DND-41 (cell line): ENCODE measurements at places on chromosomes 16 and 17.

DNA sequence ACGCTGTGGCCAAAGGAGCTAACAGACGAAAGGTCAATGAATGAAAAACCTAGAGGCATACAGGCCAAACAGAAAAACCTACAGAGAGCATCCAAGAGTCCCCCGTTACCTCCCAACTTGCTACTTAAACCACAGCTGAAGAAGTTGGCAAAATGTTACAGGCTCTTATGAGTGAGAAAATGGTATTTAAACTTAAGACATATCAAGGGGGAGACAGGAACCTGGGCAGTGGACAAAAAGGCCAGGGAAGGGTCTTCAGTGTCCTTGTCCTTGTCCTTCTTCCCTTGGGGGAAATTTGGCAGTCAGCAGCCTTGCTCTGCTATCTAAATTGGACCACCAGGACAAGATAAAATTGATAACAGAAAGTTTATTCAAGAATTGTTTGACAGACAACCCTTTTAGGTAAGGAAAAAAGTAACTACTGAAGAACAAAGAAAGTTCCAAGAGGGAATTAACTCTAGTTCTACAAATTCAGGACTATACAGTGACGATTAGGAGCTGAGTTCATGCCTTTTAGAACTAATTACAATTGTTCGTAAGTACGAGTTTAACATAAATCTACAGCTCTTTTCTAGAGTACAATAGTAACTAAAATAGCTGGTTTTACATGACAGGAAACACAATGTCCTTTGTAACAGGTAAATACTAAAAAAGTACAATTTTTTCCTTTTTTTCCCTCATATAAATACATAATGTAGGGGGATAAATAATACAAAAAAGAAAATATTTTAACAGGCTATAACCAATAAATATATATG is 3.8 kb upstream of the HOXB2 start:
- DNase-seq: no peak

DNA sequence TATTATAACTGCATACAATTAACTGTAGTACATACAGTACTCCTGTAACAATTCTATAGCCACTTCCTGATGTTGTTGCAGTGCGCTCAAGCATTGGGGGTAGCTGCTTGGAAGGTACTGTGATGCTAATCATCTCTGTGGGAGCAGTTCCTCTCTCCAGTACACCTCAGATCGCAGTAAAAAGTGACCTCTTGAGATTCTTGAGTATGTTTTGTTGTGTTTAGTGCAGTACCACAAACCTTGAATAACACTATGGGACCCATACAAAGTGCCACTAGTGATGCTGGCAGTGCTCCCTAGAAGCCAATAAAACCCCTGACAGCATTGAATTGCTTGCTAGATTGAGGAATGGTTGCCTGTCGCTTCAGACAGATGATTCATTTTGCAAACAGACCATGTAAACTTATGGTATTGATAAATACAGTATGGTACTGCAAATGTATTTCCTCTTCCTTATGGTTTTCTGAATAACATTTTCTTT is 193.0 kb downstream of the SPECC1 start:
- no peak for DNase-seq

DNA sequence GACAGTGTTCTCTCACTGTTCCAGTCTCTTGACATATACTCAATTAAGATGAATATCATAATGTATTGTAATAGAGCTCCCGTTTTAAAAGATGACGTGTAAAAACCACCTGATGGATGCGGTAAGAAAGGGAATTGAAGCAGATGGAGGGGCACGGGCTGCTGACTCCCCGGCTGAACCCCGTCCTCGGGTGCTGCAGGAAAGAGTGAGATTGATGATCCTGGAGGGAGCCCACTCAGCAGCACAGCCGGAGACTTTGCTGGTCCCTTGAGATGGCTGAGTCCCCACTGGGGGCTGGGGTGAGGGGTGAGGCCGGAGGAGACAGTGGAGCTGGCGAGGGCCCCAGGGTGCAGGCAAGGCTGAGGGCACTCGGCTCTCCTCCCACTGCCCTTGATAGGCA is 217.4 kb downstream of the RPTOR start:
- peak; percentile 45 for DNase-seq

DNA sequence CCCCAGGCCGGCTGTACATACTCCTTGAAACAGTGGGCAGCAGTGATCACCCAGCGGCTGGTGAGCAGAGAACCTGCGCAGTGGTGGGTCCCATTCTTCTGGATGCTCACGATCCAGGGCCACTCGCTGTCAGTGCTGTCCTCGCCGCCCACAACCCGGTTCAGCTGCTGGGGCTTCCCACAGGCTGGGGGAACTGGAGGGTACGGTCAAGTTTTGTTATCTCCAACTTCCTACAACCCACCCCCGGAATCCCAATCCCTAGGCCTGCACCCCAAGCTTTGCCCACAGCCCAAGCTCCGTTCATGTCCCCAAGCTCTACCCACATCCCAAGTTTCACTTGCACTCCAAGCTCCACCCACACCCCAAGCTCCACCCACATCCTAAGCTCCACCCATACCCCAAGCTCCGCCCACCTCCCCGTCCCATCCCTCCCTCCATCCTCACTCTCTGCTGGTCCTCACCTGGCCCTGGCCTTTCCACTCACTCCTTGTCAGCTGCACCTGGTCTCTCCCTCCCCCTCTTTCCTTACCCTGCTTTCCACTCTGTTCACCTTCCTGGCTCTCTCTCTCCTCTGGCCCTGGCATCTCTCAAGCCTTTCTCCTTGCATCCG is 1.8 kb downstream of the PRSS22 start:
- DNase-seq: peak; percentile 48

DNA sequence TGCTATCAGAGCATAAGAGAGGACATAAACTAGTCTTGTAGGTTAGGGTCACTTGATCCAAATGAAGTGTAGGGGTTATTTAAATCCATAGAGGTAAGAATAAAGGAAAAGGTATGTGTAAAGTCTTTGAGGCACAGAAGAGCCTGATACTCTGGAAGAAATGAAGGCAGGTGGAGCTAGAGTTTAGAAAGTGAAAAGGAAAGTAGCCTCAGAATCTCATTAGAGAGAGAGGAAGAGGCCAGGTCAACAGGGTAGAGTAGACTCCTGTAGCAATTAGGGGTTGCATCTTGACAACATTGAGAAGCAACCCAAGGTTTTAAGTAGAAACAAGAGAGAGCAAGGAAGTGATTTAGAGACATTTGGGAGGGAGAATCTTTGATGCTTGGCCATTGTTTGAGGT is 235.2 kb upstream of the SOX9 start:
- DNase-seq: no peak

DNA sequence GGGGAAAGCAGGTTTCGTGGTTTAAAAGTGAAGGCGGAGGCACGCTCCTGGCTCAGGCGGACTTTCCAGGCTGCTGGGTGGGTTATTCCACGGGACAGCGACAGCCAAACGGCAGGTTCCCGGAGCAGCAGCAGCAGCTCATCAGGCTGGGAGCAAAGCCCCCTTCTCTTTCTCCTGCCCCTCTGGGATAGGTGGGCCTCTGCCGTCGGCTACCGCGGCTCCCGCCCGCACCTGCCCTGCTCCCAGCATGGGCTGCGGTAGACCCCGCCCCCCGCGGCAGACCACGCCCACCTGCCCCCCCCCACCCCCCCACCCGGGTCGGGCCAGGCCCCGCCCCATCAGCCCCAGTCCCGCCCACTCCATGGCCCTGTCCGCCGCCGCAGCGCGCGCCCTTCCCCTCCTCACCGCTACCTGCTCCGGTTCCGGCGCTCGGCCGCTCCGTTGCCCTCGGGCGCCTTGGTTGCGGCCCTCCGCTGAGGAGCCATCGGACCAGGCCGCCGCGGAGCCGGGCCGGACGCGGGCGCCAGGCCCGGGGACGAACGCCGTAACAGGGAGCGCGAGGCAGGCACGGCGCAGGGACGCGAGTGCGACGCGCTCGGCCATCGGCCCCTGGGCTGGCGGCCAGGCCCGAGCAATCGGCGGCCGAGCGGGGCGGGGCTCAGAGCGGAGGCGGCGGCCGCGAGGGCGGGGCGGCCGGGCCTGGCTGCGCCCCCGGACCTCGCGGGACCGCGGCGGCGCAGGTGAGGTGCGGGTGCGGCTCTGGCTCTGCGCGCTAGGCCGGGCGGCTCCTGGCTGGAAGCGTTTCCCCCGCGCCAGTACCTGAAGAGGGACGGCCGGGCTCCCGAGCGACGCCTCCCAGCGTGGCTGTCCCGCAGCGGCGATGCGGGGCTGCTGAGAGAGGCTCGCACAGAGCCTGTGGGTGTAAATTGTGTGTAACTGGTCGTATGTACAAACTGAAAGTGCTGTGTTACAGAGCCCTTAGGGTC is at the start of the genes HEXD and OGFOD3:
Gene HEXD, plus strand, starts transcription at position 347 of the 986 bp plus-strand sequence. CDS start 1,453 bp downstream, outside the sequence.
Gene OGFOD3, minus strand, starts transcription at position 586 of the 986 bp plus-strand sequence. Its CDS starts 101 bp downstream, at position 485.
- peak; percentile 83 for DNase-seq

DNA sequence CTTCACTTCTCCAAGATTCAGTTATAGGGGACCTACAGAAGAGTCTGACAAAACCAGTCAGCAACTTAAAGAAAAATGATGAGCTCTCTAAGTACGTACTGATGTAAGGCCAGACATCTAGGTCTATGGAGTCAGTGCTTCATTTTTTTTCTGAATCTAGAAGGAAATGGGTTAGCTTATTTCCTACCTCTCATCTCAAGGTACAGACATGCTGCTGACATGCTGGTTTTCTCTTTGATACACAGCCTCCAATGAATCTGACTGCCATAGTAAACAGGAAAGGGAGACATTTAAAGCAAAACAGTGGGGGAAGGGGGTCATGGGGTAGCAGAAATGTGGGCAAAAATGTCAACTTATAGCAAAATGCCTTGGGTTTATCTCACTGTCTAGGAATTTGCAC is 16.4 kb downstream of the CDR2 start:
- DNase-seq: no peak

- DNase-seq: no peak
Measured at GRCh38 chr17:40596261-40596919, 31.1 kb upstream of the CCR7 start.

DNA sequence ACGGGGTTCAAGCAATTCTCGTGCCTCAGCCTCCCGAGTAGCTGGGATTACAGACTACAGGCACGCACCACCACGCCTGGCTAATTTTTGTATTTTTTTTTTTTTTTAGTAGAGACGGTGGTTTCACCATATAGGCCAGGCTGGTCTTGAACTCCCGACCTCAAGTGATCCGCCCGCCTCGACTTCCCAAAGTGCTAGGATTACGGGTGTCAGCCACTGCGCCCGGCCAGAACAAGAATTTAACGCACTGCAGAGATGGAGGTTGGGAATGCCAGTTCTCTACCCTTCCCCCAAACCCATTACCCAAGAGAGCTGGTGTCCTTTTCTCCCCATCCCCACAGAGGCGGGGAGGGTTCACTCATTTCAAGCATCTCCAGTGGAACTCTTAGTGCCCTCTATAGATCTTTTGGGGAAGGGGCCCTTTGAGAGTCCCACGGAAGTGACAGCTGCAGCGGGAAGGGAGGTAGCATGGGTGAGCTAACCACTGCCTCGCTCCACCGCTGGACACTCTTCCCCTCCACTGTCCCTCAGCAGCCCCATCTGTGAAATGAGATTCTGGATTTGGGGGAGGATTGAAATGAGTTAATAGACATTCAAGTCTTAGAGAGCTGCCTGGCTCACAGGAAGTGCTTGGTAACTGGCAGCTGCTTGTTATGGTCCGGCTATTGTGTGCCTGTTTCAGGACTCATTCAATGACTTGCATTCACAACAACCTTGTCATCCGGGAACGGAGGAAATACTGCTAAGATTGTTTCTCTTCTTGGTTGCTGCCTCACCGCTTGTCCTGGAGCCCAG is 3.5 kb upstream of the UBALD2 start:
- DNase-seq: no peak

DNA sequence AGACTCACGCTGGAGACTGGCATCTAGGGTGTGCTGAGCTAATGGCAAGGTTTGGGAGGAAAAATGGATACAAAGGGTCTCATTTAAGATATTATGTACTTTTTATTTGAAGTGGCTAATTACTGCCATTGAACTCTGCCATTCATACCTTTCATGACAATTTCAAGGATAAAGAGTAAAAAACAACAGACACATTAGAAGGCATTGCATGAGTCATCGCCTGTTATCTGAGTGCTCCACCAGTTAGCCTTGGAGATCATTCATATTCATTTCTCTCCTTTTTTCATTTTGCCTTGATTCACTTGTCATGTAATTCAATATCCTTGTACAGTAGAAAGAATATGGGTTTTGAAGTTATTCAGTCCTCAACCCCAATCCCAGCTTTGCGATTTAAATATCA is 109.5 kb downstream of the CDH8 start:
- no peak for DNase-seq
